ENCODE measurements at places on chromosomes 11 and 22.

GRCh38 chr11:12229450-12230229 lies 119.2 kb downstream of the MICAL2 start:
- no peak for DNase-seq

GRCh38 chr11:113805640-113806039 lies 26.0 kb downstream of the CLDN25 start:
- DNase-seq, result no peak

- no peak for DNase-seq
Measured at GRCh38 chr22:39416319-39416718, 16.7 kb downstream of the TAB1 start.

DNA sequence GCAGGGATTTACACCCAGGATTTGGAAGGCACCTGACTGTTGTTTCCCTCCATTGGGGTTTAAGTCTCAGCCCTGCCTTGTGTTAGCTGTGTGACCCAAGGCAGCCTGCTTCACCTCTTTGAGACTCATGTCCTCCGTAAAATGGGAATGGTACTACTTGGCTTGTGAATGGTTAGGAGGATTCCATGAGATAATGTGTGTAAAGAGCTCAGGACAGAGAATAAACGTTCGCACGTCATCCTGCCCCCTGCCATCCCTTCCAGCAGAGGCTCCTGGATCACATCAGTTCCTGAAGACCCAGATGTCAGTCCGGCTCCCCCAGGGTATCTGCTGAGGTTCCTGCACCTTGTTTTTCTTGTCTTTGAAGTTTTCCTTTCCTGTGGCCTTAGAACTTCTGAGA lies 16.8 kb upstream of the ACCSL start:
- no peak for DNase-seq

DNA sequence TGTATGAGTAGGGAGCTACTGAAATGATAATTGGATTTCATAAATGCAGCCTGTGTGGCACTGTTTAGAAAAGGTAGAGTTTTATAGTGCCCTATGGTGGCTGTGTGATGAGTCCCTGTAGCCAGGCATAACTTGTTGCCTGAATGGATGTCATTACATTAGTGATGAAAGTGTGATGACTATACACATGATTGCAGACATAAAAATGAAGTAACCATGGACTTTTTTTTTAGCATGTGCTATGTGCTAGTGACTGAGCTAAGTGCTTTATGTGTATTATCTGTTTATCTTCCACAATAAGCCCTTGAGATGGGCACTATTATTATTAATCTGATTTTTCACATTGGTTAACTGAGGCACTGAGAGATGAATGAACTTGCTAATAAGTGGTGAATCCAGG lies 13.5 kb upstream of the GRAMD1B start:
- no peak for DNase-seq

GRCh38 chr11:124179310-124179709 lies 3.8 kb upstream of the OR10D3 start:
- no peak for DNase-seq

GRCh38 chr11:64359712-64360445 lies 917 bp downstream of the RPS6KA4 start:
- no peak for DNase-seq

GRCh38 chr11:71112990-71113389 lies 139.4 kb downstream of the SHANK2 start:
- no peak for DNase-seq

DNA sequence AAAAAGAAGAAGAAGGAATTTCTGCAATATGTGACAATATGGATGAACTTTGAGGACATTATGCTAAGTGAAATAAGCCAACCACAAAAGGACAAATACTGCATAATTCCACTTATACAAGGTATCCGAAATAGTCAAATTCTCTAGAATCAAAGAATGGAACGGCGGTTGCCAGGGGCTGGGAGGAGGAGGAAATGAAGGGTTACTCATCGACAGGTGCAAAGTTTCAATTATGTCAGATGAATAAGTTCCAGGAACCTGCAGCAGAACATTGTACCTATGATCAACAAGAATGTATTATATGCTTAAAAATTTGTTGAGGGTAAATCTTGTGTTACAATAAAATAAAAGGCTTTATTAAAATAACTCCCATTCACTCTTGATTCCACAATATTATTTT lies 49.0 kb downstream of the SC5D start:
- no peak for DNase-seq

DNA sequence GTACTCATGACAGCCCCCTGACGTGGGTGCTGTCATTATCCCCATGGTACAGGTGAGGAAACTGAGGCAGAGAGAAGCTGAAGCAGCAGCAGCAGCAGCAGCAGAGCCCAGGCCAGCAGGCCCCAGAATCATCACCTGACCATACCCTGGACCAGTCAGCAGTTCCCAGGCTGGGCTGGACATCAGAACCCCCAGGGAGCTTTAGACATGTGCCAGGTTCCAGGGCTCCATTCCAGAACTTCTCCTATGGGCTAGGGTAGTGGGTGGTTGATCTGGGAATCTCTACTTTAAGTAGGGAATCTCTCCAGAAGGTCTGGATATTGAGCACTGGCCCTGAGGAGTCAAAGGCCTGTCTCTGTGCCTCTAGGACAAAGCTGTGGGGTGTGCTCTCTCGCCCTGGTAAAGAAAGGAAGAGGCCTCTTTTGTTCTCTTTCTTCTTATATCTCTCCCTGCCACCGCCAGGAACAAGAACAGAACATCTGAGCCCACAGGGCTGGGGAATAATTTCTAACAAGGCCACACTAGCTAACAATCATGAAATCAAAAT lies 26.6 kb downstream of the MAFF start:
- DNase-seq, result no peak

DNA sequence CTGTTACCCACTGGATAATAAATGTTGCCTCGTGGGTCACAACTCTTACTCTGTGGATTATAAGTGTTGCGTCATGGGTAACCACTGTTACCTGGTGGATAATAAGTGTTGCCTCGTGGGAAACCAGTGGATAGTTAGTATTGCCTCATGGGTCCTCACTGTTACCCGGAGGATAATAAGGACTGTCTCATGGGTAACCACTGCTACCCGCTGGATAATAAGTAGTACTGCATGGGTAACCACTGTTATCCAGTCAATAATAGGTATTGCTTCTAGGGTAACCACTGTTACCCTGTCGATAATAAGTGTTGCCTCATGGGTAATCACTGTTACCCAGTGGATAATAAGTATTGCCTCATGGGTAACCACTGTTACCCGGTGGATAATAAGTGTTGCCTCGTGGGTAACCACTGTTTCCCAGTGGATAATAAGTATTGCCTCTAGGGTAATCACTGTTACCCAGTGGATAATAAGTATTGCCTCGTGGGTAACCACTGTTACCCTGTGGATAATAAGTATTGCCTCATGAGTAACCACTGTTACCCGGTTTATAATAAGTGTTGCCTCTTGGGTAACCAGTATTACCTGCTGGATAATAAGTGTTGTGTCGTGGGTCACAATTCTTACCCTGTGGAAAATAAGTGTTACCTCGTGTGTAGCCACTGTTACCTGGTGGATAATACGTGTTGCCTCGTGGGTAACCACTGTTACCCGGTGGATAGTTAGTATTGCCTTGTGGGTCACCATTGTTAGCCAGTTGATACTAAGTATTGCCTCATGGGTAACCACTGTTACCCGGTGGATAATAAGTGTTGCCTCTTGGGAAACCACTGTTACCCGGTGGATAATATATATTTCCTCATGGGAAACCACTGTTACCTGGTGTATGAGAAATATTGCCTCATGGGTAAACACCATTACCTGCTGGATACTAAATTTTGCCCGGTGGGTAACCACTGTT lies 15.7 kb upstream of the NXPE4 start:
- DNase-seq, result no peak

DNA sequence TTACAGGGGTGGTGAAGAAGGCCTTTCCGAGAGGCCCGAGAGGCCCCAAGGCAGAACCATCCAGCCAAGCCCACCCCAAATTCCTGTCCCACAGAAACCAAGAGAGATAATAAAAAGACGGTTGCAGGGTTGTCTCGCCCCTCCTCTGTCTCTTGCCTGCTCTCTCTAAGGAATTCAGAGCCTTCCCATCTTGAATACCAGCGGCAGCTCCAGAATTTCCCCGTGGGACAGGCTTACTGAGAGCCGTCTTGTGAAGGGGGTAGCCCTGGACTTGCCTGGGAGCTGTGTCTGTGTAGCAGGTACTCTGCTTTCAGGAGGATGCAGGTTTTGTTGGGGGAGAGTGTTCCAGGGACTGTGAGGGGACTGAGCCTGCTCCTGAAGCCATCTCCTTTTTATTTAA lies 9.6 kb upstream of the EIF3D start:
- no peak for DNase-seq

DNA sequence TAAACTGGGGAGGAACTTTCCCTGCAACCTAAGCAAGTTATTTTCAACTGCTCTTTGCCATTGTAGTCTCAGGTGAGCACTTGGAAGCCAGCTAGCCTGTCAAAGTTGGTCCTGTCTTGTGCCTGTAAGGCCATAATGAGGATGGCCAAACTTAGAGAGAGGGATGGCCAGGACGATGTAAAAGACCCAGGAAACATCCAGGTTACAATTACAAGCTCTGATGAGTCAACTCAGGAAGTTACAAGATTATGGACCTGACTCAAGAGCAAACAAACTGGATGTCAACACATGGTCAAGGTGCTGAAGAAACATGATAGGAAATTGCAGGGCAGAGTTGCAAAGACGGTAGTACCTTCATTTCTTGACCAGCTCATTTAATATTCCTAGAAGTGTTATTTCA lies 1.6 kb downstream of the GTPBP1 start:
- DNase-seq, result no peak

DNA sequence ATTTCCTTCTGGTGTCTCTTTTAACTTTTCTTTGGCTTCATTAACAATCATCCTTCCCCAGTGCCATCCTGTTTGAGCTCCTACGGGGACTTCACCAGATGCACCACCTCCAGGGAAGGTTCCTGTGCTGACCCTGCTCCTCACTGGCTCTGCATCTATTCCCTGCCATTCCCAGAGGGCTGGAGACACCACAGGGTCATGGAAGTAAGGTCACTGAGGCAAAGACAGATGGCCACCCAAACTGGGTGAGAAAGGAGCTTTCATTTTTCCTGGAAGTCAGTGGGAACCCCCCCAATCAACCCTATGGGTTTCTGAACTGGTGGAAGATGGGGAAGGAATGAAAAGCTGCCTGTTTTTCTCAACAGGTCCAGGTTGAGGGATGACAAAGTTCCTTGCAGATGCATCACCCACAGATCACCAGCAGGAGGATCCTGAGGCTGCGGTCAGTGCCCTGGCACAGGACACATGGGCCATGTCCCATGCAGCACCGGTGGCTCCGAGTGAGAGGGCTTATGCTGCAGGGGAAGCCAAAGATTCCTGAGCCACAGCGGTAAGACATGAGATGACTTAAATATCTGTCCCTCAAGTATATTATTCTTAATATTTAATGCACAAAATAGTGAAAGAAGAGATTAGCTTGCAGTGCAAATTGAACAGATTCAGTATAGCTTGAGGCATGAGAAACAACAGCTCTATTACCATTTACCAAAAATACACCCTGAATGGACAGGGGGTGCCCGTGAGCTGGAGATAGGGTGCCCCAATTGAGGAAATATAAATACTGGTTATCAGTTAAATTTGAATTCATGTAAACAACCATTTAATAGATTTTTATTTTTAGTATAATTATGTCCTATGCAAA lies 73.0 kb upstream of the VPREB1 start:
- no peak for DNase-seq

DNA sequence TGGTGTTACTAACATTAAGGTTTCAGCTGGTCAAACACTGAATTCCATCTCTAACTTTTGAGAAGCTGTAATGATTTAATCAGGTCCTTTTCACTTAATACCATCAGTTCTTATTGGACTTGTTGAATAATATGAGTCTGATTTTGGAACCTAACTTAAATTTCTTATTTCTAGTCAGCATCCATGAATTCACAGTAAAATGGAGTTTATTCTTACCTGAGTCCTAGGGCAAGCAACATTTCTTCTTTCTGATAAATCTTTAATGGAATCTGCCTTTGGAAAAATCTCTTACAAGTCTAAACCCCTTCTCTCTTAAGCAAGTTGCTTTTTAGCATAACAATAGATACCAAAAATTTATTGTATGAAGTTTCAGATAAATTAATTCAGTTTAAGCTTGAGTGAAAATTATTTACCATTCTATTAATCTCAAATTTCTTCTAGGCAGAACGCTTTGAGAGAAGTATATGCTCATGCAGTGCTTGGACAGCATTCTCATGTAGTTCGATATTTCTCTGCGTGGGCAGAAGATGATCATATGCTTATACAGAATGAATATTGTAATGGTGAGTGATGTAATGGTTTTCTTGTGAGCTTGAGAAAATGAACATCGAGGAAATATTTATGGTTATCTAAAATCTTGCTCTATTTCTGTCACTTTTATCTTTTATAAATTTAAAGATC lies 3.4 kb downstream of the WEE1 start:
- DNase-seq, result no peak

GRCh38 chr22:49079027-49079725 lies 748.5 kb downstream of the BRD1 start:
- DNase-seq, result no peak

GRCh38 chr11:95778699-95779098 lies 10.9 kb downstream of the FAM76B start:
- DNase-seq, result no peak

GRCh38 chr11:76767659-76768058 lies 15.5 kb upstream of the TSKU start:
- DNase-seq, result no peak

- DNase-seq, result no peak
Measured at GRCh38 chr22:45136594-45136993, 27.1 kb upstream of the NUP50 start.

DNA sequence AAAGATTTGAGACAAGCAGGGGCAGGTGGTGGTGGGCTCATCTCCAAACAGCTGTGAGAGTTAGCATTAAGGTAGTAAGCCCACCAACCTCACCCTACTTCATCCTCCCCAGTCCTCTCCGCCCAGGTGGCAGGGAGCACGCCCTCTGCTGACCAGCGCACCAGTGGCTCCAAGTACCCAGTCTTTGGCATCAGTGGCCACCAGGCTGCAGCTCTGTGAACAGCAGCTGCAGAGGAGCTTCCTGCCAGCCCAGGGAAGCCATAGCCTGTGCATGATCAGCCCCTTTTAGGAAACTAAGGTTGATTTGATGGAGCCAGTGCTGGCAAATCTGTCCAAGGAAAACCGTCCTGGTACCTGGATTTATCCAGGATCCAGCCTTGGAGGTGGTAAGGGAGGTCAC lies 21.7 kb downstream of the CAVIN3 start:
- DNase-seq, result no peak

- DNase-seq, result no peak
Measured at GRCh38 chr11:102468616-102469195, 16.1 kb upstream of the TMEM123 start.

GRCh38 chr22:37758694-37759093 lies 49.0 kb upstream of the GCAT start:
- DNase-seq, result no peak

- no peak for DNase-seq
Measured at GRCh38 chr11:111450480-111451320, 61.5 kb downstream of the BTG4 start.

DNA sequence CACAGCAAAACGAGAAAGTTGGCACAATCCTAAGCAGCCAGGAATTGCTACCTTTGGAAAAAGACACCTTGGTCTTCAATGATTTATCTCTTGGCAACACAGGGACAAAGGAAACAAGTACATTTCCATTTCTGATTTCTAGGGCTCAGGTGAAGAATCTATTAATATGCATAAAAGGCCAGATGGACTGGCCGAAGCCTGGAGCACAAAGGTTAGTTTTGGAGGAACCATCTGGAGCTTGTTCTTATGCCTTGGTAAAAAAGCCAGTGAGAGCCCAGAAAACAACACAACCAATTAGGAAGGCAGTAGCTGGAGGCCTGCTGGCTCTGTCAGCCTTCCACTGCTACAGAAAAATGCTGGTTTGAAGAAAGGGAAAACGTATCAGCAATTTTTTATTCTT lies 713.5 kb upstream of the API5 start:
- DNase-seq, result no peak

GRCh38 chr11:16338393-16338792 lies 18.0 kb downstream of the SOX6 start:
- DNase-seq, result no peak
